ENCODE measurements at places on chromosomes 6 and 20. TPM values are rescaled to one million over a fixed set of nuclear protein-coding genes. Genes with fewer than 3 reads are reported as not detected.

DNA sequence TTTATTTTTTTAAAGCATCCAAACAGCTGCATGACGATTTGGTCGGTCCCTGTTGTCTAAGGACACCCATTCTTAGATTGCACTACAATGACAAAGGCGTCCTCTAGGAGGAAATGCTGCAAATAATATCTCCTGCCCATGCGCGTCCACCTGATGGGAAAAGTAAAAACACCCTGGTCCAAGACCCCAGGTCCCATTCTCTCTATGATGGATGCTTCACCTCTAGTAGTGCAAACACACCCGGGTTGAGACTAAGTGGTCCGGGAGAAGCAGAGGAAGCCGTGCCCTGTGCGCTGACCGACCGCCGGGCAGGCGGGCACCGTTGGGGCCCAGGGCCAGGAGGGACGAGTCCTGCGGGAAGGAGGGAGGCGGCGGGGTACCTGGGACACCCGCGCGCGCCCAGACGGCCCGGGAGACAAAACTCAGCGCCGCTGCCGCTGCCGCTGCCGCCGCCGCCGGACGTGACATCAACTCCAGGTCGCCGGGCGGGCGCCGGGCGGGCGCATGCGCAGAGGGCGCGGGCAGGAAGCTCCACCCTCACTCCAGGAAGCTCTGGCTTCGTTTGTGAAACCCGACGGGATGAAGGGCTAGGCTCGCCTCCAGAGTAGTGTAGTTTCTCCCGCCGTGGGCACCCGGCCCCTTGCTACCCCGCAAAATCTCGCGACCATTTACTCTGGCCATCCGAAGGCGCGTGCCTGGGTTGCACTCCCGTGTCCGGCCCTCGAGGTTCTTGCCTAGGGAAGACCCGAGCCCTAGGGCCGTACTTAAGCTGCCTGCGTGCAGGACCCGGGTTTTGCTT, at the start of gene TBC1D7:
TSS of gene TBC1D7 (minus strand) at position 462 of the 799 bp plus-strand sequence. CDS start 1,639 bp downstream, outside the sequence.
- DNase-seq: peak; percentile 92

Gene ASIP
- total RNA-seq: not detected

DNA sequence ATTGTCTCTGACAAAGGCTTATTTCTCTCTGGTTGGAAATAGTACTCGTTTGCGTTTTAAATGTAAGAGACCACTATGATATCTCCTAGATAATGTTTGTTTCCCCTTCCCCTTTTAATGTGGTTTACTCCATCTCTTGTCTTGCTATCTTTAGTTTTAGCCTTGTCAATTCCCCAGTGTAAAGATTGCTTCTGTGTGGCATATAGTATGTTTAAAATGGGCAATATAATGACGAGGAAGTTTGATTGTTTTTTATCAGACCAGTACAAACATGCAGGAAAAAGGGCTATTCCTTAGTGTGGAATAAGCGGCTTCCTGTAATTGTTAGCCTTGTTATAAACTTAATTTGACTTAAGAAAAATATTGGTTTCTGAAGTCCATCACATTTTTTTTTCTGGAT, 3.1 kb downstream of the QKI start:
- no peak for DNase-seq

- peak; percentile 59 for DNase-seq
These were observed 111.9 kb upstream of the GGTLC1 start for GRCh38 chr20:24100370-24101011.

GRCh38 chr20:55004044-55004443, 528.7 kb downstream of the DOK5 start:
- DNase-seq: no peak
